Left ventricle myocardium superior (tissue), 1 donor: ENCODE measurements at places on chromosomes 6 and 20. TPM values are rescaled to one million over a fixed set of nuclear protein-coding genes. Genes with fewer than 3 reads are reported as not detected.

DNA sequence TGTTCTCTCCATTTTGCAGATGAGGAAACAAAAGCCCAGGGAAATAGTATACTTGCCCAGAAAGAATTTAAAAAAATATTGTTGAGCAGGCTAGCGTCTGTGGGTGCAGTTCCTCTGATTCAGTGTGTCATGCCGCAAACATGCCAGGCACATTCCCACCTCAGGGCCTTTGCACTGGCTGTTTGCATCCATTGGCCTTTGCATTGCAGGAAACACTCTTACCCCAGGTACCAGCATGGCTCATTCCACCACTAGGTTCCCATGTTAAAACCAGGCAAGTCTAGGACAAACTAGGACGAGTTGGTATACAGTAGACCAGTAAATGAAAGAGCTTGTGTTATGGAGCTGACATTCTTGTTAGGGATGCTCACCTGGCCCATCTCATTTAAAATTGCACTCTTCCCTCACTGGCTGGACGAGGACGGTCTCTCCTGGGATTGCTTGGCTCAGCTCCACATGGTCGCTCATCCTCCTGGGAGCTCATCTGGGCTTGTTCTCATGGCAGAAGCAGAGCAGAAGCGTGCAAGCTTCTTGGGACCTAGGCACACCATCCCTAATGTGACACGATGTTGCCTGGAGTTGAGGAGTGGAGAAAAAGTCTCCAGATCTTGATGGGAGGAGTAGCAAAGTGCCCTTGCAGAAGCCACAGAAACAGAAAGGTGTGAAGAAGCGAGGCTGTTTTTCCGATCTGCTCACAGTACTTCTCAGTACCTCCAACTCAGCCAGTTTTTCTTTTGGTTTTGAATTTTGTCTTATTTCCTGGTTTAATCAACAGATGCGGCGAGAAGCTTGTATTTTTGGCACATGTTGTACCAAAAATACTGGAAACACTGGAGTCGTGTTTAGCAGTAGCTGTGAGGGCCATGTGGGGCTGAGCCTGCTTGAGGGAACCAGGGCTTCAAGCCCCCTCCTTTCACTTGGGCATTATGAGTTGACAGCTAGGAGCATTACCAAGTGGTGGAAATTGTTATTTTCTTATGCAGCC, 13.9 kb downstream of the ZNF831 start:
- DNase-seq = no peak

DNA sequence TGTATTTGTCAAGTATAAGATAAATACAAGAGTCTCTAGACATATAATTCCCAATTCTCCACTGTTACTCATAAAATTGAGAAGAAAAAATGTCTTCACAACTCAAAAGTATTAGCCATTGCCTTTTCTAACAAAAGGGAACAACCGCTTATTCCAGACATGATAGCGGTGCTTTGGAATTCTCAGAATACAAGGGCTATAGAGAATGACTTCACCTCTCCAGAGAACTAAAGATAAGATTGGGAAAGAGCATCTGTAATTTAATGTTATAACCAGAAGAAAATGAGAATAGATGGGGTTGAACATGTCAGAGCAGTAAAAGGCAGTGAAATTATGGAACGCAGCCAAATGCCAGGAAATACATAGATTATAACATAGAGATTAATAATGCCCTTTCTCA, 730.8 kb downstream of the C6orf118 start:
- no peak for DNase-seq

DNA sequence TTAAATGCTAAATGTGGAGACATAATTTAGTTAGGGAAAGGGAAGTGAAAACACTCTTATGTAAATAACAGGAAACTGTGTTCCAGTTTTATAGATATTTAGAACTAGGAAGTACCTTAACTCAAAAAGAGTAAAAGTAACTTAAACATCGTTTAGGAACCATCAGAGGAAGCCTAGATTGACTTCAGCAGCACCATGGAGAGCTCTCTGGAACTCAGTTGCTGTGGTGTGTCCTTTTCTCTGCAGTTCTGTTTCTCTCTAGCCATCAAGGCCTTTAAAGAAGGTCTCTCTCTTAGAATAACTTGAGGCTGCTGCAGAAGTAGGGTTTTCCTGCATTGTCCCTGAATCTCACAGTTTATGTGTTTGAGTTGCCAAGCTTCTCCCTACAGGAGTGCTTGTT, 26.9 kb downstream of the CLVS2 start:
- DNase-seq = no peak

DNA sequence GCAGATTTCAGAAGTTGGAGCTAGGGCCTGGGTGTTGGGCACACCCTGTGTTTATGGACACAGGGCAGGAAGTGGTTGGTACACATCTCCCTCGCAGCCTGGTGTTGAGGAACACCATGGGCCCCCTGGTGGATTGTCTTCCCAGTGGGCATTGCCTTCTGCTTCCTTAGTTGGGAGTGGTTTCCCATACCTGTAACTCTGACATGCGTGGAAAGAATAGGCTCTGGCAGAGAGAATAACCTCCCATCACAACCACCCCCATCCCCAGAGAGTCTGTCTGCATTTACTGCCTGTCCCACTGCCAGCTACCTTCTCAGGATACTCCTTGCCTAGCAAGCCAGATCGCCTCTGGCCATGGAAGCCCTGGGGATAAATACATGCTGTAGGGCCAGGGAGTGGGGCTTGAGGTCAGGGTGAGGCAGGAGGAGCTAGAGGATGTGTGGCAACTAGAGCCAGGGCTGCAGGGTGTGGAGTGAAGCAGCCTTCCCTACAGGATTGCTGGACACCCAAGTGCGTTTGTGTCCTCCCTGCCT, 14.7 kb downstream of the LRRC73 start:
- DNase-seq = no peak

- no peak for DNase-seq
These were observed 3.5 kb downstream of the TREML1 start for GRCh38 chr6:41150671-41151070.

GRCh38 chr6:158911746-158912480, 88.1 kb downstream of the RSPH3 start:
- DNase-seq = no peak

The SLC26A8 gene
- total RNA-seq = not detected

- peak; percentile 73 for DNase-seq
These were observed 962.9 kb upstream of the SLC35B3 start for GRCh38 chr6:9398071-9398766.

DNA sequence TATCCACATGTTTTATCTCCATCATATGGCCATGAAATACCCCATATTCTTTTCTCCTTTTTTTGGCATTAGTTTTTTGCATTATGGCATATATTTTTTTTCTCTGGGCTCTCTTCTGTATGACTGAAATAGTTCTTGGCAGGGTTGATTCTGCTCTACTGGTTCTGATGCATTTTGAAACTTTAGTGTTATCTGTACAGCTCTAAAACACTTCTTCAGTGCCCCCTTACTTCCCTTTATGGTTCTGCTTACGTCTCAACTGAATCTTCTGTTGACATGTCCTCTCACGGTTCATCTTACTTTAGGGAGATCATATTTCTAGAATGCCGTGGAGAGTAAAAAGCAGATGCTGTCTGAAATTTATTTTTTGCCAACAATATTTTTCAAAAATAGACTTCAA, 23.2 kb upstream of the TXNDC5 start:
- no peak for DNase-seq

The RAET1G gene
- total RNA-seq = 0.32 TPM

The NKX2-2 gene
- not detected for total RNA-seq

The ENPP5 gene
- total RNA-seq = 3.2 TPM

The ESR1 gene
- 1.3 TPM for total RNA-seq
